ENCODE measurements at places on chromosomes 2 and 18. TPM values are rescaled to one million over a fixed set of nuclear protein-coding genes. Genes with fewer than 3 reads are reported as not detected.

DNA sequence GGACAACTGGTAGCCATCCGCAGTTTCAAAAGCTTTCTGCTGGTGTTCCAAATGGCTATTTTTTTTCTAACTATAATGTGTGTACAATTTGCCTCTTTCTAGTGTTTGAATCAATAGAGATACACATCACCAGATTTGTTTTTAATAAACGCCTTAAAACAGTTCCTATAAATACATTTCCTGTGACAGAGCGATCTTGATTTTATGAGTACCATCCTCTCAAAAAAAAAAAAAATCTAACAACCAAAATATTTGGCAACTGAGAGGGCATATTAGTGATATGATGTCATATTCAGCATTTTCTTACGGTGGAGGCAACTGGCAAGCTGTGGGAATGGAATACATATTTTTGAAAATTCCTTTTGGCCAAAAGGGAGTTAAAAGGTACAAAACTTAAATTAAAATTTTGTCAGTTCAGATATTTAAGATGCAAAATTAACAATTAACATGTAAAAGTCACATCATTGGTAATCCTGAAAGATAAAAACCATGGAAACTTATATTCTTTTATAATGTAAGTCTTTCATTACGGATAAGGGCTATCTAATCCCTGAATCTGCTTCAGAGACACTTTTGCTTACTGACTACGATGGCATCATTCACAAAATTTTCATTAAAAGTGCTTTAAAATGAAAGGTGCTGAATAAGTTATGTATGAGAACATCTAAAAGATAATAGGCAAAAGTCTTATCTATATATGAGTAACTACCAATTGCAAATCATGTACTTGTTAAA lies 268.4 kb downstream of the TCF4 start:
- DNase-seq: peak; percentile 53

- peak; percentile 4 for DNase-seq
These were observed 22.3 kb downstream of the RNF125 start for GRCh38 chr18:32040936-32041335.

Gene SIX3
- total RNA-seq: not detected

DNA sequence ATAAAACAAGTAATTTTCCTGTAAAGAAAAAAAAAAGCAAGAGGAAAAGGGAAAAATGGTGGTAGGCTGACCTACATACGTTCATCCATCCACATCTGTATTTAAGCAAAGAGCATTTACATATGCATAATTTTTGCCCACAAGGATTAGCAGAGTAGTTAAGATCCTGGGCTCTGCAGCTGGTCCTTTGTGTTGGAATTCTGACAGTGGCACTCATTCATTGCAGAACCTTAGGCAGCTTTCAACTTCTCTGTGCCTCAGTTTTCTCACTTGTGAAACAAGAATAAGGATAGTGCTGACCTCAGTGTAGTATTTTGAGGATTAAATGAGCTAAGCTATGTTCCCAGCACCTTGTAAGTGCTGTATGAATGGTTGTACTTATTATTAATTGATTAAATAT lies 211.3 kb downstream of the ARL4C start:
- no peak for DNase-seq

GRCh38 chr2:11144077-11144737 lies 11.1 kb upstream of the SLC66A3 start:
- DNase-seq: no peak

- no peak for DNase-seq
These were observed 241.4 kb upstream of the CXCR4 start for GRCh38 chr2:136359121-136359965.

- DNase-seq: peak; percentile 96
These were observed 337.2 kb downstream of the NBAS start for GRCh38 chr2:15223887-15224286.

Gene SGPP2
- 0.05 TPM for total RNA-seq
